SHP77 treated with DMSO at 0.1 percent for 48 hours (cell line): ENCODE measurements at places on chromosomes 1 and 21.
A peak's percentile ranks its signal among the peaks of the same experiment; 100 is the strongest.

- no peak for DNase-seq
Measured at GRCh38 chr1:107538502-107538901, 397.7 kb downstream of the NTNG1 start.

DNA sequence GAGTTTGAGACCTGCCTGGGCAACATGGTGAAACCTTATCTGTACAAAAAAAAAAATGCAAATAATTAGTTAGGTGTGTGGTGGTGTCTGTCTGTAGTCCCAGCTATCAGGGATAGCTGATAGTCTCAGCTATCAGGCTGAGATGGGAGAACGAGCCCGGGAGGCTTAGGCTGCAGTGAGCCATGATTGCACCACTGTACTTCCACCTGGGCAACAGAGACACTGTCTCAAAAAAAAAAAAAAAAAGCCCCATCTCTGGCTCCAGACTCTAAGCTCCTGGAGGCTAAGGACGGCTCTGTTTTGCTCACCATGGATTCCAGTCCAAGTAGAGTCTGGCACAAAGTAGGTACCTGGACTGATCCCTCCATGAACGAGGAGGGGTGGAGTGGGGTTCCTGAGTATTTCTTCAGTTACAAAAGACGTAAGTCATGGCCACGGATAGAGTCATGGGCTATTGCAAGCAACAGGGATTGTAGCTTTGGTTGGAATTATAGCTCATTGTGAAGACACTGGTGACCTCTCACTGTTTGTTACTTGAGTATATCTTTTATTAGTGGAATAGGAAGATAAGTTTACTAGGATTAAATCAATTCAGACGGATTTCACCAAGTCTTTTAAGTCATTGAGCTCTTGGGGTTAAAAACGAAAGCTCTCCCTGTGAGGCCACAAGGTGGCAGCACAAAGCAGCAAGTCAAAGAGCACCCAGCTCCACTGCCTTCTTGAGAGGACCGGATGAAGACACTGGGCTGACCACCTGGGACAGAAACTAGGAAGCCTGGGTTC is 35.6 kb upstream of the TMEM61 start:
- DNase-seq: peak; percentile 70

DNA sequence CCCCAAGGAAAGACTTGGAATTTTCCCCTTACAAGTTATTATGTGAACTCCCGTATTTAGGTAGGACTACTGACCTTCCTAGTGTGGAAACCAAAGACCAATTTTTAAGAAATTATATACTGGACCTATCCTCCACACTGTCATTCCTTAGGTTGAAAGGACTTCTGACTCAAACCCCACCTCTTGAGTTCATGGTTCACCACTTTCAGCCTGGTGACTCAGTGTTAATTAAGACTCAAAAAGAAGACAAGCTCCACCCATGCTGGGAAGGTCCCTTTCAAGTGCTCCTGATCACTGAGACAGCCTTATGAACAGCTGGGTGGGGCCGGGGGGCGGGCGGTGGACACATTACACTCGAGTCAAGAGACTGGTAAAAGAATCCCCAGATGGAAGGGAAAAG is 113.2 kb downstream of the LRRC53 start:
- DNase-seq: no peak

- DNase-seq: no peak
Measured at GRCh38 chr1:5367306-5367705, 624.9 kb downstream of the NPHP4 start.

DNA sequence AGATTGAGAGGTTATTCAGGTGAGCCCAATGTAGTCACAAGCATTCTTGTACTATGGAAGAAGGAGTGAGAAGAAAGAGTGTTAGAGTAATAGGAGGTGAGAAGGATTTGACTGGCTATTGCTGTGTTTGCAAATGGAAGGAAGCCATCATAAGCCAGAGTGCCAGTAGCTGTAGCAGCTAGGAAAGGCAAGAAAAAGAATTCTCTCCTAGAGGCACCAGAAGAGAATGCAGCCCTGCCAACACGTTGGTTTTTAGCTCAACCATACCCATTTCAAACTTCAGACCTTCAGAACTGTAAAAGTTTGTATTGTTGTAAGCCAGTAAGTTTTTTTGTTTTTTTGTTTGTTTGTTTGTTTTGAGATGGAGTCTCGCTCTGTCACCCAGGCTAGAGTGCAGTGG is 8.9 kb upstream of the IL12RB2 start:
- DNase-seq: no peak

- DNase-seq: no peak
Measured at GRCh38 chr1:96749618-96750017, 28.0 kb downstream of the PTBP2 start.

DNA sequence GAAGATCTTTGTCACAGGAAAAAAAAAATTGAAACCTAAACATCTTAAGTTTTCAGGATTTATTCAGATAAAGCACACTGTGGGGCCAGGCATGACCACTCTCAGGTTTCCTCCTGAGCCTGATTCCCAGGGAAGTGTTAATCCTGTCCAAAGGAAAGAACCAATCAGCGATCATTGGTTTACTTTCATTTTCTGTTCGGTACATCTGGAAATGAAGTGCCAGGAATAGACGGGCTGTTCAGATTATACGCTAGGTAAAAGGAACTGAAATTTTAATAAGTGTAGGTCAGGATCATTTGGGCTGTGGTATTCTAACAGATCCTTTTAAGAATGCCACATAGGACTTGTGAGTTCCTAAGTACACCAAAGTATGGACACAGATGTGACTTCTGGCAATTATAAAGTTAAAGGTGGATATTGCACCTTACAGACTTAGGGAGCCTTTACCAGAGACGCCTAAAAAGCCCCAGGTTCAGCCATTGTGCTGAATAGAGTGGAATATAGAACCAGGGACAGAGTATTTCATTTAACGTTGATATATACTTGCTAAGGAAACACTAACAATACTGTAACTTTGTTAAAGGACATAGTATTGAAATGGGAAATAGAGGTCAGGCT is 9.3 kb upstream of the CACYBP start:
- peak; percentile 42 for DNase-seq

DNA sequence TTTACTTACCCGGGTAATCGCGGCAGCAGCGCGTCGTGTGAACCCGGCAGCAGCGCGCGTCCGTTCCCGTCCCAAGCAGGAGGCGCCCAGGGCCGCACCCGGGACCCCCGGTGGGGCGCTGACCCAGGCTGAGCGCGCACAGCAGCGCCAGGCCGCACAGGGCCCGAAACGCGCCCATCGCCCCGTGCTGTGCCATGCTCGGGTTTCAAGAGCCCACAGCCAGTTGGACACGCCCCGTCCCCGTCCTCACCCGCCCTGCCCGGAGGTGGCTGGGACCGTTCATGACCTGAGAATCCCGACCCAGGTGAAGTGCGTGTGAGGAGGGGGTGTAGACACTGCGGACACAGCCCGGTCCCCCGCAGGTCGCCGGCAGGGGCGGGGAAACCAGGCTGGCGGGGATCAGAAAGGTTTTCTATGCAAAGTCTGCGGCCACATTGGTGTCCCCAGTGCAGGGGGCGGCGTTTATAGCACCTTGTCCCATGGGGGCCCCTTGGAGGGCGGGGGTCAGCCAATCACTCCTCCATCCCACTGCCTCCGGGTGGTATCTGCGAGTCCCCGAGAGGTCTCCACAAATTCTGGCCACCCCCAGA is at the start of gene TNFRSF18:
Gene TNFRSF18 (minus strand): TSS at position 217 of the 590 bp plus-strand sequence. CDS start 21 bp downstream, at position 196.
- no peak for DNase-seq

DNA sequence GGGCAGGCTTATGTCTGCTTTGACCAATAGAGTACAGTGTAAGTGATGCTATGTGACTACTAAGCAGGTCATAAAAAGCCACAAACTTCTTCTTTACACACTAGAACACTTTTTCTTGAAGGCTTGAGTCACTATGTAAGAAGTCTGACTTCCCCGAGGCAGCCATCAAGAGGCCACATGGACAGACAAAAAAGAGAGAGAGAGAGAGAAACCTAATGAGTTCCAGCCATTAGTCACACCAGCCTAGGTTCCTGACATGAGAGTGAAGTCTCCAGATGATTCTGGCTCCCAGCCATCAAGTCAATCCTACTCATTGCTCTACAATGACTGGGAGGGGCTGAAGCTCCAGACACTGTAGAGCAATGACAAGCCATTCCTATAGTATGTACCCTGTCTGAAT is 101.4 kb downstream of the LHX9 start:
- no peak for DNase-seq

DNA sequence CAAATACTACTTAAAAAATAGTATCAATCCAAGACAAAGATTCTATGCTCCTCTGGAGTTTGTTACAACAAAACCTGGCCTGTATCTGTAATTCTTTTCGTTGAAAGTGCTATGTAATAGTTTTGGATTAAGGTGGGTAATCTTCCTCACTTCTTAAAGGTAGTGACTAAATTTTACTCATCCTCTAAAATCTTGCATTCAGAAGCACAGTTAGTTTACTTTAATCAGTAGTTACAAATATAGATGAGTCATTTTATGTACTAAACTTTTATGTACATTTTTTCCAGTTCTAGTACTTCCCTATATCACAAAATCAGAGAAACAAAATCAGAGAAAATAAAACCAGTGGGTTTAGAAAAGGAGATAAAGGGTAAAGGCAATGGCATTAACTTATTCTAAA is 51.3 kb downstream of the ZNHIT6 start:
- DNase-seq: no peak

- no peak for DNase-seq
Measured at GRCh38 chr1:27032119-27032461, 19.4 kb upstream of the TENT5B start.

GRCh38 chr21:33988237-33989017 is 72.8 kb upstream of the ATP5PO start:
- DNase-seq: no peak

DNA sequence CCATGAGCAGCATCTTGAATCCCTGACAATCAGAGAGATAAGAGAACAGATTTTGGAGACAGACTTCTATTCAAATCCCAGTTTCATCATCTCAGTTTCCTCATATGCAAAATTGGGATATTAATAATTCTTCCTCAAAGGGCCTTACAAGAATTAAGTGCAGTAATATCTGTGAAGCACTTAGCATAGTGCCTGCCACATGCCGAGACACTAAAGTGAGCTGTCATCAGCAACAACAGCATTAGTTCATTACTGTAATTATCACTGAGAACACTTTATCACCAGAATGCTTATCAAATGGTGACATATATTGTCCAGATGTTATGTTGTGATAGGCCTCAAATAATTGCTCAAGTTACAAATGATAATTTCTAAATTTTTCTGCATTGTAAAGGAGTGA is 922 bp upstream of the FCRLB start:
- no peak for DNase-seq

- no peak for DNase-seq
Measured at GRCh38 chr1:162987866-162988265, 81.3 kb upstream of the RGS4 start.

GRCh38 chr1:111354584-111354983 is 63.9 kb downstream of the CHIA start:
- DNase-seq: no peak

GRCh38 chr21:42245331-42246193 is 26.6 kb downstream of the ABCG1 start:
- no peak for DNase-seq

- no peak for DNase-seq
Measured at GRCh38 chr1:116814926-116815723, 60.9 kb downstream of the CD2 start.

- no peak for DNase-seq
Measured at GRCh38 chr1:89206373-89206772, 7.6 kb upstream of the GBP4 start.

DNA sequence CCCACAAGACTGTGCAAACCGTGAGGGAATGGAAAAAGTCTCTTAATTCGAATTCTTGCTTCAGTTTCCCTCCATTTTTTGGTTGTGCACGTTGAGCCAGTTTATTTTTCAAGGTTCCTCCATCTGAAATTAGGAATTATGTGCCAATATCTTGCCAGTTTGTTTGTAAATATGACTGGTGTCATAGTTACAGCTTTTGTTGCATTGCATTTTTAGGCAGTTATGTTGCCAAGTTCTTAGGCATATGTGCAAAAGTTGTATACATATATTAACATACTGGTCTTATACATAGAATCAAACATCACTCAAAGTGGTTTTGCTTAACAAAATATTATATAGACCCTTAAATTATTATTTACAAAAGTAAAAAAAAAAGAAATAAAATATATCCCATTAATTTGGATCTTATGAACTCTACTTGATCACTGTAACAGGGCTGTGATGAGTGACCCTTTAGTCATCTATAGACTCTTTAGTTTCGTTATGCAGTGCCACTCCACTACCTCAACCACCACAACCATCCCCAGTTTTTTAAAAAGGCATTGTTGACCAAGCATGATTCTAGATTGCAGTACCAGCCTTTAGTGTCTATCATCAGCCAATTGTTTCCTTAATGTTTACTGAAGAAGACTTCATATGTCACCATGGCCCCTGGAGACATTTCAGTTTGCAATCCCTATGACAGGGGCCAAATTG is 20.9 kb upstream of the DYNLT5 start:
- DNase-seq: no peak

- no peak for DNase-seq
Measured at GRCh38 chr1:195618287-195618686, 990.0 kb downstream of the KCNT2 start.

- no peak for DNase-seq
Measured at GRCh38 chr1:100506217-100506616, 31.7 kb upstream of the GPR88 start.

DNA sequence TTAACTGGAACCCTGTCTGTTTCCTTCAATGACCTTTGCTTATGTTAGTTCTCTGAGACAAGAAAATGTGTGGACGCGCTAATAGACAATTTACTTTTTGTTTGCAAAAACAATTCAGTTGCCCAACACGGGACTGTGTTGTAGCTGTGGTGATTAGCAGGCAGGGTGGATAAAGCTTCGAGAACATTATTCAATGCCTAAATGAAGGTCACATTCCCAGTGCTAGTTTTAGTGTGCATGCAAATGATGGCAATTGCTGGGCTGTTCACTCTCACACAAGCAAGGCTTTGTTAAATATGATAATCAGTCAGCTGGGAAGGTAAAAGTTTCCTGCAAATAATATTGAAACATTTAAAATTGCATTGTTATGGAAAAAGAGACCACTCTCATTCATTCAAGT is 188.4 kb downstream of the BACH1 start:
- DNase-seq: no peak

GRCh38 chr1:26125946-26126320 is 14.3 kb downstream of the PDIK1L start:
- DNase-seq: no peak

GRCh38 chr1:182235952-182236650 is 155.5 kb downstream of the GLUL start:
- DNase-seq: peak; percentile 48

- no peak for DNase-seq
Measured at GRCh38 chr1:223770621-223771315, 58.4 kb downstream of the CAPN2 start.

- DNase-seq: no peak
Measured at GRCh38 chr1:58755468-58755872, 28.4 kb downstream of the JUN start.
